ENCODE measurements at places on chromosomes 1 and 21.
A peak's percentile ranks its signal among the peaks of the same experiment; 100 is the strongest.

- DNase-seq = no peak
These were observed 11.4 kb upstream of the RGS16 start for GRCh38 chr1:182615468-182616129.

- DNase-seq = no peak
These were observed 31.9 kb downstream of the NEK2 start for GRCh38 chr1:211643324-211644212.

- DNase-seq = peak; percentile 71
These were observed 5.5 kb upstream of the GBP6 start for GRCh38 chr1:89358287-89358893.

DNA sequence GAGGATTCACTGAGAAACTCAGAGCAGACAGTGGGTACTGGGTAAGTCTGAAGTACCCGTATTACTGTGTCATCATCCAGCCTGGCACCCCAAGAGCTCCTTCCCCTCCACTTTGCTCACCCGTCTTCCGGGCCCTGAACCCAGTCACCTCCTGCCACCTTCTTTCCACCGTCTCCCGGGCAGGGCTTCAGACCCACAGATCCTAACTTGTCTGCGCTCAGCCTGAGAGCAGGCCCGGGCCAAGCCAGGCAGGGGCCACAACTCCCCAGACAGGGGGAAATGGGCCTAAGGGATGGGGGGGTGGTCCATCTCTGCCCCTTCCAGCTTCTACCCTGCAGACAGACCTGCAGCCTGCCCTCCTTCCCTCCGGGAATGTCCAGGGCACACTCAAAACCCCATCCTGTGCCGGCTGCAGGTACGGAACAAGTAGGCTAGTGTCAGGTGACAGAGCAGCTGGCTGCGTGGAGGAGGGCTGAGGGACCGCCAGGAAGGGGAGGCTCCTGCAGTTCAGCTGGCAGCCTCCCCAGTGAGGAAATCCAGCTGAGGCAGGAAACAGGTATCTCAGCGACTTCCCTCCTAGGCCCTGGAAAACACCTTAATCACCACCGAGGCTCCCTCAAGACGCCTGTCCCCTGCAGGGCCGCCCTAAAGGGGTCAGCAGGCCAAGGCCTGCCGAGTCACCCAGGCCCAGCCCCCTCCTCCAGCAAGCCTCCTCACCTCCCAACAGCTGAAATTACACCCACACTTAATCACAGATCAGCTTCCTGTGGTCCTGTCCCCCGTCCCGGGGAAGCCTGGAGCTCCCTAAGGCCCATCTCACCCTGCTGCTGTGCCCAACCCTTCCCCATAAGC, 3.5 kb downstream of the HSPG2 start:
- peak; percentile 97 for DNase-seq

DNA sequence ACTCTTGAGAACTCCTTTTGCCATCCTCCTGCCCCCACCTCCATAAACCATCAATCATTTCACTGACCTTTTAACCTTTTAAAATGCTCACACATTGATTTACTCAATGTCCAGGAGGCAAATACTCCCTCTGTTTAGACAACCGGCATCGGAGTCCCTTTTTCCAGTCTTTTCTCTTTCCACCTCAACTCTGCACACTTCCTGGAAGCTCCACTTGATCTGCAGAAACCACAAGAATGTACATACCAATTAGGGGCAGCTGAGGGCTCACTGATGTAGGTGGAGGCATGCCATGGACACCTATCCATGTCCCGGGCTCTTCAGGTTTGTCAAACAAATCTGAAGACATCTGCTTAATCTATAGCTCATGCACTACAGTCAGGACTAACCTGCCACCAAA, 5.3 kb upstream of the AMIGO1 start:
- no peak for DNase-seq

DNA sequence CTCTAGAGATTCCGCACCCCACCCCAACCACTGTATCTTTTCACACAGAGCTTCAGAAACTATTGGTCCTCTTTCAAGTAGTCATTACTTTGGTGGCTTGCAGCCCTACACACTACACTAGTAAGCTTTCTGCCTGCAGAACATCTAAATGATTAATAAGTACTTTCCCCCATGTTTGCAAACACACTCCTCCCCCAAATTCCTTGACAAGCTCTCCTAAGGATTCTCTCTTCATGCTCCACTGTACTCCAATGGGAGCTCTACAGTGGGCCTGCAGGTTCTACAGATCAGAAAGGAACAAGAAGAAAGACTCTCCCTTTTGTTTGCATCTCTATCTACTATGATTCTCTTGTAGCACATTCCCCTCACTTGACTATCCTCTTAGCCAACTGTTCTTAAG, 16.3 kb upstream of the NUF2 start:
- DNase-seq = no peak

GRCh38 chr1:83996621-83997020, 2.3 kb downstream of the TTLL7 start:
- no peak for DNase-seq

DNA sequence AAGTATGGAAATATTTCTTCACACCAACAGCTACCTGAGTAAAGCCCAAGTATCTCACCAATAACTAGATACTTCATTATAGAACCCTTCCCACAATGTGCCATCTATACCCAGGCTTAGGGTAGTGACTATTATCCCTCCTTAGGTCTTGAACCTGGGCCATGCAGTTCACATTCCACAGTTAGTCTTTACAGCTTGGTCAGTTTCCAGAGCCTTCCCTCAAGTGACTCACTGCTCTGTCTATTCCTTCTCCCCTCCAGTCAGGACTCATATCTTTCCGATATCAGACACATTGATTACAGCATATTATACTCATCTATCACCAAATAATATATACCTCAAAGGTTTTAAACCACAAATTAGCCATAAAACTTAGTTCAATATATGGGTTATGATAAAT, 23.6 kb downstream of the VAMP4 start:
- DNase-seq = no peak

GRCh38 chr1:205440476-205441317, 15.1 kb downstream of the BLACAT1 start:
- DNase-seq = peak; percentile 53

- DNase-seq = no peak
These were observed 2.6 kb upstream of the FCRLB start for GRCh38 chr1:161718559-161719324.

GRCh38 chr1:114167226-114167625, 13.6 kb upstream of the SYT6 start:
- DNase-seq = no peak

GRCh38 chr1:4653328-4653660, 1.1 kb upstream of the AJAP1 start:
- DNase-seq = no peak

DNA sequence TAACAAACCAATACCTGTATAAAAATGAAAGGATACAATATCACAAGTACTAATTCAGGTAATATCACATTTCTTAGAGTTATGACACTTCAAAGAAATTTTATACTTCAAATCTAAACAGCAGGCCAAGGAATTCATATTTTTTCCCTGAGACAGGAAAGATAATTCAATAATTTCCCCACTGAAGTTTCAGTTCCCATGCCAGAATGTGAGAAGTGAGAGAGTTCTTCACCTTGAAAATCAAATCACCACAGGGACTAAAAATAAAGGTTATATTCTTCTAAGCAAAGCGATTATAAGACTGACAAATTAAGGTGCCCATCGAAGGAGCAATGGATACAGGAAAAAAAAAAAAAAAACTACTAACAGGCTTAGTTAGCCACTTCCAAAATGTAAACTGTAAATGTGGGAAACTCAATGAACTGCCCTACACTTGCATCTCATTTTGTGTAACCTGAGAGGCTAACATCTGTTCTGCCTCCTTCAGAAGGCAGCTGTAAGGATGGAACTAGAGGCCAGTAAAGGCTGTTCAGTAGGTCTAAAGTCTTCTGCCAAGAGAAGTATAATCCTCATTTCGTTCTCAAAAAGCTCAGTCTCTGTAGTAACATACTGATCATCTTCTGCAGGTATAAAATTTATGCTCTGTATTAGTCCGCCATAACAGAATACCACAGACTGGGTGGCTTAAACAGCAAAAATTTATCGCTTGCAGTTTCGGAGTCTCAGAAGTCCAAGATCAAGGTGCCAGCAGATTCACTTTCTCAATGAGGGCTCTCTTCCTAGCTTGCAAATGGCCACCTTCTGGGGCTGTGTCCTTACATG, 127.8 kb downstream of the RERE start:
- no peak for DNase-seq

DNA sequence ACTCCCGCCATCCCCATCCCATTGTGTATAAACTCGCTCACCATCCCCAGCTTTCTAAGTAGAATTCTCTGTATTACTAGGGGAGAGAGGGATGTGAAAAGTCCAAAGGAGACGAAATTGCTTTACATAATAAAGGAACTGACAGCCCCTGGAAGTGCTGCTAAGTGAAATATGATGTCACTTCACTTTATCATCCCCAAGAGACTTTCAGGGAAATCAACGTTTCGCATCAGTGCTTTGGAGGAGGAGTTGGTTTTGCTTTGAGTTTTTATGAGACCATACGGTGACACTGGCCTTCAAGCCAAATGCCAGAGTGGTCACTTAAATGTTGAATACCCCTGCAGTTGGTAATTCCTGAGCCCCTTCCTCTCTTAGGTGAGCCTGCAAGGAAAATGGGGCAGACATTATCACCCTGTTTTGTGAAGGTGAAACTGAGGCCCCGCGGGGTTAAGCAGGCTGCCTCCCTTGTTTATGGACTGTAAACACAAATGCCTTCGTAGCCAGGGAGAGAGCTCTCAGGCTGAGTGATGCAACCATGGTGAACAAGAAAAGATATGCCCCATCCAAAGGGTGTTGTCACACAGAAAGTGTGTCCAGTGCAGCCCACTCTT, 58.4 kb upstream of the KAZN start:
- DNase-seq = no peak

DNA sequence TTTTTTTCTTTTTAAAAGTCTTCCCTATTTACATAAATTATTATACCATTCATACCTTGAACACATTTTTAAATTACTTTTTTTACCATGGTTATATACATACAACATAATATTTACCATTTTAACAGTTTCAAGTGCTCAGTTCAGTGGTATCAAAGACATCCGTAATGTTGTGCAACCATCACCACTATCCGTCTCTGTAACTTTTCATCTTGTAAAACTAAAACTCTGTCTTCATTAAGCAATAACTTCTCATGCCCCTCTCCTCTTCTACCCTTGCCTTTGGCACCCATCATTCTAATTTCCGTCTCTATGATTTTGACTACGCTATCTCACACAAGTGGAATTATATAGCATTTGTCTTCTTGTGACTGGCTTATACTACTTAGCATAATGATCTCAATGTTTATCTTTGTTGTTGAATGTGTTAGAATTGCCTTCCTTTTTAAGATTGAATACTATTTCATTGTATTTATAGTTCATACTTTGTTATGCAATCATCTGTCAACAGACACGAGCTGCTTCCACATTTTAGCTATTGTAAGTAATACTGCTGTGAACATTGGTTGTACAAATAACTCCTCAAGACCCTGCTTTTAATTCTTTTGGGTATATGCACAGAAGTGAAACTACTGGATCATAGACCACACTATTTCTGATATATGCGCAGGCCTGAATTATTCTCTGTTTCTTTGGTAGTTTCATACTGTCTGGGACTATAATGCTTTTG, 689.5 kb upstream of the NCAM2 start:
- DNase-seq = no peak

- DNase-seq = no peak
These were observed 15.9 kb downstream of the NUF2 start for GRCh38 chr1:163337631-163338030.

DNA sequence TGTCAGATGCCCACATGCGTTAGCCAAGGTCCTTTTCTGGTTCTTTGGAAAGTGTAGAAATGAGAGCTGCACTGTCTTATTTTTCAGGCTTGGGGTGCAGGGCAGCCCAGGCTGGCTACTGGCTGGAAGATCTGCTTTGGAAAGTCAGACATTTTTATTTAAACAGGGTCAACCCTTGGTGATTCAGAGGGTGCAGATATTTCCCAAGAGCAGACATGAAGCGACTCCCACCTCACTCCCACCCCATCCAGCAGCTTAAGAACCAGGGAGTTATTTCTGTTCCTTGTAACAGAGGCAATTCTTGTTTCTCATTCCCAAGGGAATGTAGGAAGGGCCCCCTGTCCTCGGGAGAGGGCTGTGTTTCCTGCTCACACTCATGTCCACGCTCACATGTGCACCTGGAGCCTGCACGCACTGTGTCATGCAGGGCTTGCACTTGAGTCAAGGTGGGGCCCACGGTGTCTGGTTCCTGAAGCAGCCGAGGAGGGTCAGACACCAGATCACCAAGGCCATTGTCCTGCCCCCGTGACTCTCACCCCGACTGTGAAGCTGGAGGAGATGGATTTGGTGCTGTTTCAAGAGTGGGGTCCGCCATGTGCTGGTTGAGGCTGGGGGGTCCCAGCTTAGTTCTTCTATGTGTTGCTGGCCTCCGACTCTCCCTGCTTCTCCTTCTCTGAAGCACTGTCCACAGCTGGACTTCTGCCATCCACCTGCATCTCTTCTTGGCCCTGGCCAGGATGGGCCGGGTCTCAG, 992 bp downstream of the S100A7A start:
- no peak for DNase-seq

DNA sequence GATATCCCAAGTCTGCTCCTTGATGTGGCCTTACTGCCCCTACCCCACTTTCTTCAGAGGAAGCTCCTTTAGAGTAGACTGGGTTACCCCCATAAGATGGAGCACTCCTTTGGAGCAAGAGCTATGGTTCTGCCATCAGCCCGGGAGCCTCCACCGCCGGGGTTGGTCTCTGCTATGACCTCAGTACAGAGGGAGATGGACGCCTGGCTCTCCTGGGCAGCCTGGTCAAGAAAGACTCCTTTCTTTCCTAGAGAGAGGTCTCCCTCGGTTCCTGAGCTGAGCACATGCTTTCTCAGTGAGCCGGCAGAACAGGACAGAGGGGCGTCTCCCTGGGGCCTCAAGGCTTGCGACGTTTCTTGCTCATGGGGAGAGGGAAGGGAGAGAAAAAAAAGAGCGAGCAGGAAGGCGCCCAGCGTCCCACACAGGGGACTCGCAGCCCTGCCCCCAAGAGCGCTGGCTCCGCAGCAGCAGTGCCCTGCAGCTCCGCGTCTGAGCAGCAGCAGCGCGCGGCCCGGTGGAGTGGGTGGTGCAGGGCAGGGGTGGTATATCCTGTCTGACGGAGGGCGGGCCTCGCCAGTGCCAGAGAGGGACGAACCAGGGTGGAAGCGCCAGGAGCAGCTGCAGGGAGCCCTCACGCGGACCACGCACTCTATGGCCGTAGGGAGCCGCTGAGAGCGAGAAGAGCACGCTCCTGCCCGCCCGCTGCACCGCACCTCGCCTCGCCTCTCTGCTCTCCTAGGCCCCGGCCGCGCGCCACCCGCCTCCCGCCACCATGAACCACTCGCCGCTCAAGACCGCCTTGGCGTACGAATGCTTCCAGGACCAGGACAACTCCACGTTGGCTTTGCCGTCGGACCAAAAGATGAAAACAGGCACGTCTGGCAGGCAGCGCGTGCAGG, at the start of gene PKP1:
PKP1 (plus strand) TSS at position 576 of the 899 bp plus-strand sequence; CDS start at position 773, 197 bp downstream.
- no peak for DNase-seq

GRCh38 chr1:20057886-20058420, 12.0 kb upstream of the PLA2G5 start:
- DNase-seq = no peak

All from kidney capillary endothelial cell (primary cell).